Peyer's patch (tissue), 4 donors: ENCODE measurements at places on chromosomes 5 and 9. TPM values are rescaled to one million over a fixed set of nuclear protein-coding genes. Genes with fewer than 3 reads are reported as not detected.

The FOXD1 gene
- total RNA-seq = 5.8 TPM

The NR2F1 gene
- 2.1 TPM for total RNA-seq

The PCDHA13 gene
- total RNA-seq = 0.27 TPM

The THBS4 gene
- not detected for total RNA-seq

The TSSK1B gene
- not detected for total RNA-seq

The N4BP3 gene
- total RNA-seq = 0.80 TPM

The IRX1 gene
- total RNA-seq = not detected

The ANKRD18B gene
- total RNA-seq = not detected

The MOB3B gene
- 32.5 TPM for total RNA-seq

The SREK1 gene
- total RNA-seq = 121 TPM

The ELP1 gene
- 26.1 TPM for total RNA-seq

The SPINK7 gene
- total RNA-seq = not detected

The KYAT1 gene
- total RNA-seq = 7.5 TPM

The ADAMTS13 gene
- total RNA-seq = 13.2 TPM

The SSNA1 gene
- 76.0 TPM for total RNA-seq

The PCDHGC4 gene
- total RNA-seq = 1.7 TPM

The SPINK13 gene
- not detected for total RNA-seq

The DAB2IP gene
- total RNA-seq = 63.3 TPM
